Psoas muscle (tissue), 8 donors: ENCODE measurements at places on chromosomes 4 and X. TPM values are rescaled to one million over a fixed set of nuclear protein-coding genes. Genes with fewer than 3 reads are reported as not detected.

FAM114A1 gene
- polyA plus RNA-seq, result 5.6 TPM

MAMLD1 gene
- 2.3 TPM for polyA plus RNA-seq

RASGEF1B gene
- polyA plus RNA-seq, result 4.2 TPM

SHISA3 gene
- polyA plus RNA-seq, result 0.35 TPM

GLRA2 gene
- not detected for polyA plus RNA-seq

MAPK10 gene
- 0.22 TPM for polyA plus RNA-seq

LDB2 gene
- polyA plus RNA-seq, result 7.0 TPM

FAM9C gene
- polyA plus RNA-seq, result not detected

PCDH19 gene
- polyA plus RNA-seq, result 0.18 TPM

SPANXB1 gene
- polyA plus RNA-seq, result not detected

HSD17B13 gene
- polyA plus RNA-seq, result 0.03 TPM

DNA sequence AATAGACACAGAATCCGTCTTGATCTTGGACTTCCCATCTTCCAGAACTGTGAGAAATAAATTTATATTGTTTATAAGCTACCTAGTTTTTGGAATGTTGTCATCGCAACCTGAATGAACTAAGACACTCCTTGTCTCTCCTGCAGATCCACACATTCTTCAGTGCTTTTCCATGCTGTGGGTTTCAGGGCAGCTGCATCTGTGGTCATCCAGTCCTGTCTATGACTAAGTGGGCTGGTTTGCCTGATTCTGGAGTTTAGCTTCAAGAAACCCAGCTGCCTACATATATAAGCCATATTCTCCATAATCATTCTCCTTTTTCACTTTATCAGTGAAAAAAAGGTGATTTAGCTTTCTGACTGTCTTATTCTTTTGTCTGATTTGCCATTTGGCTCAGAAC lies 170.3 kb upstream of the KIT start:
- DNase-seq, result no peak

DNA sequence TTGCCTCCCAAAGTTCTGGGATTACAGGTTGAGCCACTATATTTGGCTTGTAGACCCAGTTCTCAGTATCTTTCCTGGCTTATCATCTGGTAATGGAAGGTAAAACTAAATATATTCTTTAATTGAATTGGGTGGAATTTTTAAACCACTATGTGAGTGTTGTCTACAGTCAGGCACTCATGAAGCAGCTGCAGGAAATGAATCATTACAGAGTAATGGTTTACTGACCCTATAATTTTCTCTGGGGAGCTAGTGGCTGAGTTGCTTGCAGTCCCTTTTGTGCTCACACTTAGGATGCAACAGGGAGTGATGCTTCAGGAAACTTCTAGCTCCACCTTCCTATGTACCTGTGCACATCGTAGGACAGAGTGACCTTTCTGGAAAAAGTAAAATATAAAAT lies 4.1 kb upstream of the UGT2B7 start:
- no peak for DNase-seq

- no peak for DNase-seq
Measured at GRCh38 chr4:148068065-148068911, 336.4 kb downstream of the ARHGAP10 start.

DNA sequence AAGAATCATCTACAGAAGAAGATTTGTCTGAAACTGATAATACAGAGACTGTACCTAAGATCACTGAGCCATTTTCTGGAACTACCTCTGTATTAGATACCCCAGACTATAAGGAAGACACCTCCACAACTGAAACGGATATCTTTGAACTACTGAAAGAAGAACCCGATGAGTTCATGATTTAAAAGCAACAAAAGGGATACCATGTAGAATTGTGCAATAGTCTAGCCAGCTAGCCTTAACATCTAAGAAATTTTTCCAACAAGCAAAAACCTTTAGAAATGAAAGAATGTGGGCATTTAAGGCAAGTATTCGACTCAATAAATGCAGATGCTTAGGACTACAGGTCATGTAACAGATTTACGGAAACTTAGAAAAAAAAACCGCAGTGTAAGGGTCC lies 1.3 kb downstream of the CABS1 start:
- no peak for DNase-seq

- no peak for DNase-seq
Measured at GRCh38 chrX:79975605-79976004, 38.9 kb upstream of the TBX22 start.

GRCh38 chr4:146590801-146591200 lies 47.9 kb upstream of the POU4F2 start:
- DNase-seq, result no peak

DNA sequence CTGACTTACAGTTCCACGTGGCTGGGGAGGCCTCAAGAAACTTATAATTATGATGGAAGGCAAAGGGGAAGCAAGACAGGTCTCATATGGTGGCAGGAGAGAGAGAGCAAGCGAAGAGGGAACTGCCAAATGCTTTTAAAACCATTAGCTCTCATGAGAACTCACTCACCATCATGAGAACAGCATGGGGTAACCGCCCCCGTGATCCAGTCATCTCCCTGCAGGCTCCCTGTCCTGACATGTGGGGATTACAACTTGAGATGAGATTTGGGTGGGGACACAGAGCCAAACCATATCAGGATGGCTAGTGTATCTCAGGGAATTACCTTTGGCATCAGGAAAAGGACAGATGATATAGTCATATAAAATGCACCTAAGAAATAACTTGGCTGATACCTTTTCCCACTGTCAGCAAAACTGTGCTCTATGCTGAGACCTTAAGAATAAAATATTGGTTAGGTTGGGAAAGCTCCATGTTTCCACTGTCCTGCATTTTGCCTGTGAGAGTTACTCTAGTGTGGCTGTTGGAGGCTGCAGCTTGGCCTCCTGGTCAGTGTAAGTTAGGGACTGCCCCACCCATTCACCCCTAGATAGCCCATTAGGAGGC lies 110.3 kb downstream of the UCHL1 start:
- DNase-seq, result no peak

- no peak for DNase-seq
Measured at GRCh38 chr4:127007305-127007704, 625.5 kb upstream of the INTU start.

DNA sequence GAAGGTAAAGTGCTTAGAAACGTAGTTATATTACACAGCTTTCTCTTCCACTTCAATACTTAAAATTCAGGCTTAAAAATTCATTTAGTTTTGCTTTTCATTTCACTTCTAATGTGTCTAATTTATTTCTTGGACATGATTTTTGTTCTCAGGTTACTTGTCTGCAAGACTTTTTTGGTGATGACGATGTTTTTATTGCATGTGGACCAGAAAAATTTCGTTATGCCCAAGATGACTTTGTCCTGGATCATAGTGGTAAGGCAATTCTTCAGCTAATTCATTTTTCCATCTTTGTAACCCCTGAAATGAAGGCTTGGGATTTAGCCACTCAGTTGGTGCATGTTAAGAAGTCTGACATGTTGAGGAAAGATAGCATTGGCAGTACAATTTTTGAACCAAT lies 114.7 kb downstream of the DCLK2 start:
- DNase-seq, result no peak

GRCh38 chr4:9947168-9948062 lies 73.9 kb downstream of the SLC2A9 start:
- no peak for DNase-seq

DNA sequence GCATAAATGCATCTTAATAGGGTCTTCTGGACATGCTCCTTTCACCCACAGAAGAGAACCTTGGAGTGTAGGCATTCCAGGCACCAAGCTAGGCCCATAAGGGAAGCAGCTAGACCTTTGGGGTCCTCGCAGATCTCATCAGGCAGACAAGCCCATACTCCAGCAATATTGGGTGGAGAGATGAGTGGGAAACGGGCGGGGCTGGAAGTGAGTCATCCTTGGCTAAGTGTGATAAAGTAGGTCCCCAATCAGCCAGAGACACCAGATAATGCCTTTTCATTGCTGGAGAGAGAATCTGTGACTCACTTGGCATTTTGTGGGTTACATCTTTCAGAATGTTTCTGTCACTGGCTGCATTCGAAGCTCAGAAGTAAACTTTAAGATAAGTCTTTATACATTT lies 133.3 kb upstream of the MBNL3 start:
- DNase-seq, result no peak

- no peak for DNase-seq
Measured at GRCh38 chr4:79421483-79421882, 13.5 kb upstream of the GK2 start.

GRCh38 chr4:187887906-187888305 lies 107.7 kb upstream of the ZFP42 start:
- no peak for DNase-seq

DNA sequence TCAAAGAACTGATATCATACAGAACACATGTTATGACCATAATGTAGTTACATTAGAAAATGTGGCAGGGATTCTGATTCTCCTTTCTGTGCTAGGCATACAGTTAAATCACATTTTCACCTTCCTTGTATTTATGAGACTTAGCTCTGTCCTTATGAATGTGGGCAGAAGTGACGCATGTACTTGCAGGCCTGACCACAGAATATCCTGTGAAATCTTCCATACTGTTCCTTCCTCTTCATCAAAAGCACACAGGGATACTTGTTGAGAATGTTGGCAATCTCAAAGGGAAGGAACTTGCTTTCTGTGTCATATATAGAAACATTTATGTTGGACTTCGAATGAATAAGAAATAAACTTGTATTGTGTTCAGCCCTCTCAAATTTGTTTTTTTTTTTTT lies 17.2 kb upstream of the MYOZ2 start:
- DNase-seq, result no peak

DNA sequence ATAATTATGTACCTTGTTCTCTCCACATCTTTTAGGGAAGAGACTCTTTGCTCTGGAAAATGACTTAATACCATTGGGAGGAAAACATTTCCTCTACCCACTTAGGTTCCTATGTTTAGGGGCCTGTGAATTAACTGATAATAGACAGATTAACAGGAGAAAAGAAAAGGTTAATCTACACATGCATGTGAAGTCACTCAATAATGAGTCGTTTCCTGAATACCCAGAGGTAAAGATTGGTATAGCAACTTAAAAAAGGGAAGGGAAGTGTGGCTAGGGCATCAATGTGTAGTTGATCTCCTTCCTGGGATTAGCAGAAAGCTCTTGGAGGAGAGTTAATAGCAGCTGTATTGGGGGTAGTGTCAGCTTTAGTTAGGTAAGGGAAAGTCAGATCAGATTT lies 419.5 kb upstream of the ATOH1 start:
- DNase-seq, result no peak

DNA sequence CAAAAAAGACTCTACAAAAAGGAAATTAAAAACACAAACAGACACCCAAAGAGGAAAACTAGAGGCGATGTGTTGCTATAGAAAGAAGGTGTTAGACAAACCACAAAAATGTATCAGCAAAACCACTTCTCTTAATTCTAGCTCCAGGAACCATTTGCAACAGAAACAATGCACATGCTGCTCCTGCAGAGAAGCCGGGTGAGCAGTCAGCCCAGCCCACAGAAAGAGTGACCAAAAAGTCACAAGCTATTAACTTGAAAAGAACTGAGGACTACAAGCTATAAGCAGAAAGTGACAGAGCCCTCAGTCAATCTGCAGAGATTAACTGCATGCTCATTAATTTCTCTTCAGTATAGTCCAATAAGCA lies 96.2 kb upstream of the KLHL13 start:
- no peak for DNase-seq

DNA sequence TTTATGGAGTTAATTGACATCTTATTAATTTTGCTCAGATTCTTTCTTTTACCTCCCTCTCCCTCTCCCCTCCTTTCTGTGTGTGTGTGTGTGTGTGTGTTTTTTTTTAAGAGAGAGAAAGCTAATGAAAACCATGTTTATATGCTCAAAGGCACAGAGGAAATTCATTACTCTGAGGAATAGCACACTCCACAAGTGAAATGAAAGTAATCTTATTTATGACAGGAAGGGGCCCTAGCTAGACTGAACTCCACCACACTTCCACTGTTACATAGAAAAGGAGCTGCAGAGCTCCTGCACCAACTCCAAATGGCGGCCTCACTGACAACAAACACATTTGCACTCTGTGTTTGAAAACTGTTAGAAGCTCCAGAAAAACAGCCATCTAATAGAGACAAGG lies 150.6 kb downstream of the RASL11B start:
- no peak for DNase-seq

GRCh38 chrX:136496764-136497555 lies 432 bp upstream of the HTATSF1 start:
- peak; percentile 84 for DNase-seq

GRCh38 chrX:109654516-109655109 lies 29.6 kb upstream of the KCNE5 start:
- DNase-seq, result no peak

GRCh38 chr4:107183155-107183774 lies 147.2 kb upstream of the DKK2 start:
- no peak for DNase-seq

DNA sequence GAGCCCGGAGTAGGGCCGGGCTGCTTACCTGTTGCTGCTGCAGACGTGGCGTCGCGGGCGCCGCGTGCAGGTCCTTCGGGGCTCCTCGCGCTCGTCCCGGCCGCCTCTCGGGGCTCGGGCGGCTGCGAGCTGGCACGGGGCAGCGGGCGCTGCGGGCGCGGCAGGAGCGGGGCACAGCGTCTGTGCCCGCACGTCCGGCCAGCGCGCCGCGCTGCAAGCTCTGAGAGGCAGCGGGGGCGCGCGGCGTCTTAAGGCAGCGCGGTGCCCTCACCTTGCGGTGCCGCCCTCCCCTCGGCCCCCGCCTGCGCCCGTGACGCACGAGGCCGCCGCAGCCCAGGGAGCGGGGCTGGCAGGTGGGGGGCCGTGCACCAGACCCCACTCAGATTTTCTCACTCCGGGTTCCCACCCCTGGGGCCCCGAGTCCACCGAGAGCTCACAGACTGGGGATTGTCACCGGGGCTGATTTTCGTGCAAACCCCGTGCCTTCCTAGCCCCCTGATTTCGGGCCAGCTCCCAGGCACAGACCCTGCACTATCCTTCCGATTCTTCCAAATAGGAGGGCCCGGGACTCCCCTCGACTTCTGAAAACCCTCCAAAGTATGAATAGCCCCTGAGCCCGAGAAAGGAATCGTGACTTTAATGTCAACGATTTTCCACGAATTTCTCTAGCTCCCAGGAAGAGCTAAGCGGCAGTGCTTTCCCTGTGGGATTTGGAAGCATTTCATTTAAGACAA lies at the start of gene GPR101:
TSS of gene GPR101 (minus strand) at position 222 of the 734 bp plus-strand sequence. CDS start 2,321 bp downstream, outside the sequence.
- no peak for DNase-seq

- no peak for DNase-seq
Measured at GRCh38 chr4:150357829-150358228, 224.1 kb upstream of the MAB21L2 start.

DNA sequence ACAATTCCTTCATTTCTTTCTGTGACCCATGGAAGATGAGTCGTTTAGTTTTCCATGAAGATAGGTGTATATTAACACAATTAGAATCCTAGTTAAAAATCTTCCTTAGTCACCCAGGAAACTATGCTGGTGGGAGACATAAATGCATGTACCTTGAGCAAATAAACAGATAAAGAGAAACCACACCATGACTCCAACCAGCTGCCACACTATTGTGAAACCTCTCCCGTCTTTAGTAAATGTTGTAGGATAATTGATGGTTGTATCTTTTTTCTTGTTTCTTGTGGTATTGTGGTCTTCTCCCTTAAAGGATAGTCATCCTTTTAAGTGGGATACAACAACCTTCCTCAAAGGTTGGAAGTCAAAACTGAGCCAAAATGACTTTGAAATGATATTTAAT lies 103.8 kb upstream of the LEF1 start:
- DNase-seq, result no peak
